NCI-H524 treated with DMSO at 0.1 percent for 48 hours (cell line): ENCODE measurements at places on chromosomes 1 and 21.

- DNase-seq = no peak
Observed at GRCh38 chr1:83985048-83985447, 13.9 kb downstream of the TTLL7 start.

- DNase-seq = no peak
Observed at GRCh38 chr1:207342332-207342731, 20.9 kb downstream of the CD55 start.

DNA sequence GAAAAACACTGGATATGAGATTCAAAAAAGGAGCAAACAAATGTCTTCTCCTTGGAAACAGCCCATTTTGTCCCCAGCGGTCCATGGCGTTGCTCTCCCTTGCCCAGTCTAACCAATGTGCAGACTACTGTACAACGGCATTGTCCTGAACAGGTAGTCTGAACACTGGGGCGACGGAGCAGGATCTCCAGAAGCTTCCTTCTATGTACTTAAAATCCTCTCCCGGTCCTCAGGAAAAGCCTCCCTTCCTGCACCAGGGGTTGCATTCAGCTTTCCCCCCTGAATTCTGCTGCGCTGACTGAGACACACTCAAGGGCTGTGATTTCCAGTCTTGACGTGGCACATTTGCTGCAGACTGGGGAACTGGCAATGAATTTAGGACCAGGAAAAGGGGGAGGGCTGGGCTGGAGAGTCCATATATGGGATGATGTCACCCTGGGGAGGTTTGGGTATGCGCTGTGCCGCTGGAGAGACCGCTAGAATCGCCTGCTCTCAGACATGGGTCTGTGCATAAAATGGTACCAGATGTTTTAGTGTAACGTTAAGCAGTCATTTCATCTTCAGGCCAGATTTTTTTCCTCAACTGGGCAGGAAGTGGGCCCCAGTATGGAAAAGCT, 275.9 kb upstream of the C1orf105 start:
- no peak for DNase-seq

DNA sequence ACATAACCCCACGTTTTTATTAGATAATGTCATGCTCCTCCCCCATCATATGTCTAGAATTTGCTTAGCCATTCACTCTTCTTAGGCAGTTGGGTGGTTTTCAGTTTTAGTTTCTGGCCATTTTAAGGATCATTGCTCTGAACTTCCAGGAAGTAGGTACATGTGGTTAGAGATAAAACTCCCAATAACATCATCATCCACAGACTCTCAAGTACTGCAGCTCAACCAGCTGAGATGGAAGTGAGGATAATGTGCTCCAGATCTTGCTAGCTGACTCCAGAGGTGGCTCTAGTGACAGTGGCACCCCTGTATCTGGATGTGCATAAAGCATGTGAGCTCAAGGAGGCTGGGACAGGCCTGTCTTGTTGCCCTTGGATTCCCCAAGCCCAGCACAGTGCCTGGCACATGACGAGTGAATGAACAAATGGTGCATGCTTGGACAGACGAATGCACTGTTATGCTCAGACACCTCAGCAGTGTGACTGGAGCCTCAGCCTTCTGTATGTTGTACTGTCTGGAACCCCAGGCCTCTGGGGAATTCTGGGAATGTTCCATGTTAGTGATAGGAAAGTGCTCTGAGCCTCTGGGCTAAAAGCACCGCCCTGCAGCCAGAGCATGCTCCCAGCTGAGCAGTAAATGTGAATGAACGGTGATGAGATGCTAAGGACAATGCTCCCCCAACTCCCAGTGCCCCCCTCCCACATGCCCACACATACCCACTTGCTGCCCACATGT, 16.4 kb upstream of the KCNN3 start:
- DNase-seq = no peak

- no peak for DNase-seq
Observed at GRCh38 chr1:217354895-217355294, 276.0 kb downstream of the GPATCH2 start.

- no peak for DNase-seq
Observed at GRCh38 chr1:66095190-66095589, 302.5 kb downstream of the PDE4B start.

DNA sequence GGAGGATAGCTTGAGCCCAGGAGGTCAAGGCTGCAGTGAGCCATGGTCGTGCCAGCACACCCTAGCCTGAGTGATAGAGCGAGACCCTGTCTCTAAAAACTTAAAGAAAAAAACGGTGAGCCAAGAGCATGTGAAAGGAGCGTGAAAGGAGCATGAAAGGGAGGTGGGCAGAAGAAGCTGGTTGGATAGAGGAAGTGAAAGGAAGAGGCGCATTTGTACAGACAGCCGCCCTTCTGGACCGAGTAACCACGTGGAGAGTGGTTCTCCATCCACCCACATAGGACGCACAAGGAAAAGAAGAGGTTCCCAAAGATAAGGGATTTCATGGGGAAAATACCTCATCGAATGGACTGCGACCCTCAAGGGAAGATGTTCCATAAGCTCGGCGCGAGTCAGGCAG, 60.4 kb upstream of the IFNAR2 start:
- no peak for DNase-seq

DNA sequence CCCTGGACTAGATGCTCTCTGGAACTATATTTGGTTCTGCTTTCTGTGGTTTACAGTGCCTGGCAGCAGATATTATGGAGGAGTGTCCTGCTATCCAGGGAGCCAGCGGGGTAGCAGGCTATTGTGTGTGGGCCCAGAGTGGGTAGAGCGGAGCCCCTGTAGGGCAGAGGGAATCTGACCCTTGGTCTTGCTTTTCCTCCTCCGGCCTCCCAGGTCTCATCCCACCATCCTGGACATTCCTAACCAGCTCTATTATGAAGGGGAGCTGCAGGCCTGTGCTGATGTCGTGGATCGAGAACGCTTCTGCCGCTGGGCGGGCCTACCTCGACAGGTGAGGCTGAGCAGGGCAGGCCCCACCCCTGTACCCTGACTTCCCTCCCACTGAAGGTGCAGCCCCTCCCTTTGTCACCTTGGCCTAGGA, 9.1 kb downstream of the RHOC start:
- no peak for DNase-seq

- DNase-seq = no peak
Observed at GRCh38 chr1:174964261-174964971, 35.3 kb upstream of the CACYBP start.

GRCh38 chr1:62271948-62272728, 47.1 kb downstream of the KANK4 start:
- DNase-seq = peak; percentile 55

- no peak for DNase-seq
Observed at GRCh38 chr21:45709173-45709572, 65.6 kb downstream of the PCBP3 start.

DNA sequence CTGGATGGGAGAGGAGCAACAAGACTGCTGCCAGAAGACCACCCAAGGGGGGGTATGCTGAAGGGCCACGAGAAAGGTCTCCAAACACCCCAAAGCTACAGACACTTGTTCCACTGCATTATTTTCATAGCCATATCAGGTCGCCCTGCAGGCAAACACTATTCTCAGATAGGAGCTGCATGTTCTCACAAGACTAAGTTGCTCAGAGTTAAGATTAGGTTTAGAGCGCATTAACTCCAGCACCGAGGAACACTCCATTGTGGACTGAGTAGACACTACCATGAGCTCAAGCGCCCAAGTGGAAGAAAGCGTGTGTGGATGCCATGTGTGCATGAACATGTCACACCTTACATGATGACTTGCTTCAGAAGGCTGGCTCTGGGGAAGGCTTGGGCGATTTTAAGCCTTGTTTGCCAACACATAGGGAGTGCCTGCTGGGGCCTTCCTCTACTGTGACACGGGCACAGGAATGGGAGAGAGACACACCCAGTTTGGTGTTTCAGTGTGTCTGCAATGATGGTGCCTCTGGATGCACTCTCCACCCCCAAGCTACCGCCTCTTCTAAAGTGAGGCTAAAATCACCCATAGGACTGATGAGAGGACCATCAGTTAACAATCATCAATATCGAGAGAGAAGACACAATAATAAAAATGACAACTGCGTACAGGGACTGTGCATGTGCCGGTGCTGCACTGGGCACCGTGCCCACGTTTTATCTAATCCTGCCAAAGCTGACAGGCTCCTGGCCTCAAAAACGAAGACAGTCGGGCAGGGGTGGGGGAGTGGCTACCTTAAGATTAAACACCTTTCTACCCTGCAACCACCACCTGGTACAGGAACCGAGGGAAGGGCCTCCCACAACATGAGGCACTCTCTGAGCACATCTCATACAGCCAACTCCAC, 34.9 kb downstream of the SSBP3 start:
- DNase-seq = no peak

- no peak for DNase-seq
Observed at GRCh38 chr1:204361341-204361771, 1.6 kb upstream of the PLEKHA6 start.

- no peak for DNase-seq
Observed at GRCh38 chr1:154155251-154155650, 378 bp upstream of the NUP210L start.
